ENCODE measurements at places on chromosomes 5 and 9.

DNA sequence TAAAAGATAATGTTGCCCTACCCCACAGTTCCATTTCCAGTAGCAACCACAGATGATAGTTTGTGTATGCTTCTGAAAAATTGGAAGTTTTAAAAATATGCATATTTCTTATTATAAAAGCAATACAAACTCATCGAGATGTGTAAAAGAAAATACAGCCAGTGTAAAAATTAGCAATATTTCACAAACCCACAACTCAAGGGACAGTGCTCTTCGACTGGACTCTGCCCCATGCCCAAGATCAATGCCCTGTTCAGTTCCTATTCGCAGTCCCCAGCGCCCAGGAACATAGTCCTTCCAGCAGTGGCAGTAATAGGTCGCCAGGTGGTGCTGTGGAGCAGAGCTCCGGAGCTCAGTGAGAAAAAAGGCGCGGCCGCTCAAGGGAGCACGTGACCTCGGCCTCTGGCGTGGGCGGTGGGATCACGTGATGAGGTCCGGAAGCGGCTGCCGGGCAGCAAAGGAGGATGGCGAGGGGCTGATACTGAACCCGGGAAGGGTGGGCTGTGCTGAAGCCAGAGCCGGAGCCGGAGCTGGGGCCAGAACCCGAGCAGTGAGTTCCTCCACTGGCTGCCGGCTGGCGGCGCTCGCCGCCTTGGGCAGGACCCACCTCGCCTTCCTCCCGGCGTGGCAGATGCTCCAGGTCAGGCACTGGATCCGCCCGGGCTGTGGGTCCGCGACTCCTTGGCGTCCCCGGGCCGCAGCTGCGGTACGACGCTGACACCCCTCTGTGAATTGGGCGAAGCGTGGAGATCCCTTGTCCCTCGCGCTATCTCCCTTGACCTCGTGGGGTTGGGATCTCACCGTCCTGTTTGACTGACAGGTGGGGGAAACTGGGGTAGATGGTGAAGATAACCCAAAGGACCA is at the start of gene SLC36A1:
Gene SLC36A1 (plus strand): TSS at position 430 of the 864 bp plus-strand sequence. CDS start 11,190 bp downstream, outside the sequence.
- peak; percentile 75 for DNase-seq

GRCh38 chr9:91835632-91836031 is 114.4 kb downstream of the ROR2 start:
- no peak for DNase-seq

DNA sequence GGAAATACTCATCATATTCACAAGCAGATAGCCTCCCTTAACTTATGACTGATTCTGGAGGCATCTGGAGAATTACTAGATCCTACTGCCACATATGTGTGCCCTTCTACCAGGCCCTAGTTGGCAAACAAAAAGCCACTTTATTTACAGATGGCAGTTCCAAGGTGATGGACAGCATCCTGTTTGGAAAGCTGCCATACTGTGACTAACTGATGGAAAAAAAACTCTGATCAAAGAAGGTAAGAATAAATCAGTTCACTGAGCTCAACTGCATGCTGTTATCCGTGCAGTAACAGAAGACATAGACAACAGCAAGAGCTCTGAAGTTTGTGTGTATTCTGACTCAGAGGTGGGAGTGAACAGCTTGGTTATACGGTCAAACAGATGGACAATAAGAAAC is 279.8 kb upstream of the POU5F2 start:
- DNase-seq, result peak; percentile 3

- DNase-seq, result no peak
These were observed 50.1 kb upstream of the ZNF608 start for GRCh38 chr5:124796495-124796894.

GRCh38 chr9:80285326-80285725 is 713.6 kb downstream of the TLE4 start:
- DNase-seq, result no peak

GRCh38 chr9:122366074-122366660 is 4.7 kb upstream of the PTGS1 start:
- DNase-seq, result no peak

DNA sequence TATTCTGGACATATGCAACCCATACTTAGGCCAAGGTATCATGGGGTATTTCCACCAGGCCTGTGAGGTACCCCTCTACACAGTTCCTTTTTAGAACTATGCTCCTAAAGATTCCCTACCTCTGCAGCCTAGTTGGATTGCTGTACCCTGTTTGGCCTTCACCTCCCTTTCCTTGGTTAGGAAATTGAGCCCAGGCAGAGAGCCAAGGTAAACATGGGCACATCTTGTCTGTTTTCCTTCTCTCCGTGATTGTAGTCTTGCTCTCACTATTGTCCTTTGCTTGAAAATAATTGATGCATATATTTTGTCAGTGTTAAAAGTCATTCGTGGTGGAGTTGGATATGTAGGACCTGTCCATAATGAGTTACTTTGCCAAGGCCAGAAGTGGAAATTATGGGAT is 26.7 kb downstream of the BDP1 start:
- no peak for DNase-seq

DNA sequence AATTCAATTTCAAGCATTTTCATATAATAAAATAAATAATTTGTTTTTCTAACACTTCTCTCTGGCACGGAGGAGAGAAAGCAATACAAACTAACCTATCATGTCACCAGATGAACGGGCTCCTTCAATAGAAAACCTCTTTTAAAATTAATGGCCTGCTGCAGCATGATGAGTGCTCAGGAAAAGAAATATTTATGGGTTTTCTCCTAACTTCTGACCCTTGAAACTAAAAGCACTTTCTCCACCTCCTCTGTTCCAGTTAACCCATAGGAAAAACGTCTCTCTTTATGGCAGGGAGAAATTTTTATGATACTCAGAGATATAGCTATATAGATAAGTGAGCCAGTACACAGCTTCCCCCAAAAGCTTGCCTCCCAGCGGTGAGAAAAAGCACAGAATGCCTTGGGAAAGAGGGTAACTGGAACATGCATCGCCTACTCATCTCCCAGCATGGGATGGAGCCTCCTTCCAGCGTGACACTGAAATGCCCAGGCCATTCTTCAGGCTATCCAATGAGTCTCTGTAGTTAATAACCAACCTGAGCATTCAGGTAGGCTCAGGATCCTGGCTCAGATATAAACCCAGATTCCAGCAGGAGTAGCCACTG is 963.0 kb upstream of the DMAC1 start:
- no peak for DNase-seq

DNA sequence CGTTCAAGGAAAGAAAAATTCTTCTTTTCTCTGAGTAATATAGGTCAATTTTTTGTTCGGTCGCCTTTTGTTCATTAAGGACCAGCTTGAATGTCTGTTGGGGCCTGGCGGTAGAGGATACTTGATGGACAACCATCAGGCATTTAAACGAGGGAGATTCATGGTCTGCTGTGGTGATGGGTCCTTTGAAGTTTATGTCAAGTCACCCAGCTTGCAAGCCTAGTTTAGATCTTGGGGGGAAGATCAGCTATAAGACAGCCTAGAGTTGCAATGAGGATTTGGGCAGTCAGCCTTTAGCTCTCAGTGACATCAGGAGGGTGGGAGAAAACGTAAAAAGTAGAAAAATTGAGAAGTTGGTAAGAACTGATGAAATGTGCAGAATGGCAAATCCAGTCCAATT is 80.2 kb upstream of the SPRY4 start:
- DNase-seq, result no peak

- DNase-seq, result no peak
These were observed 109.4 kb downstream of the CCDC192 start for GRCh38 chr5:127812570-127812969.

DNA sequence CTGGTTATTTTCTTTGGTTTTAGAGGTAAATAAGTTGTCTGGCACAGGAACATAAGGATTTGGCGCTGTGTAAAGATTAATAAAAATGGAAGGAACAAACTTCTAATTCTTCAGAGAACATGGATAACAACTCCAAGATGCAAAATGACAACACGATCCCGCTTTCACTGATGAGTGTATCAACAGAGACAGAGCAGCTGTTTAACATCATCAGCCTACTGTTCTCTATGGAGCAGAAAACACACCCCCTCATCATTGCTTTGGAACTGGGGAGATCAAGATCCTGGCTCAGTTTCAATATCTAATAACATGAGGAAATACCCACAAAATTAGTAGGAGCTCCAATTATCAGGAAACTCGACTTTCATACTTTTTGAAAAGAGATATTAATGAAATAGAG is 8.3 kb upstream of the GAS1 start:
- no peak for DNase-seq

GRCh38 chr5:34043099-34043876 is at the start of gene C1QTNF3:
C1QTNF3 (minus strand) TSS chr5:34043213; CDS start chr5:34043125, 88 bp downstream.
- peak; percentile 17 for DNase-seq

DNA sequence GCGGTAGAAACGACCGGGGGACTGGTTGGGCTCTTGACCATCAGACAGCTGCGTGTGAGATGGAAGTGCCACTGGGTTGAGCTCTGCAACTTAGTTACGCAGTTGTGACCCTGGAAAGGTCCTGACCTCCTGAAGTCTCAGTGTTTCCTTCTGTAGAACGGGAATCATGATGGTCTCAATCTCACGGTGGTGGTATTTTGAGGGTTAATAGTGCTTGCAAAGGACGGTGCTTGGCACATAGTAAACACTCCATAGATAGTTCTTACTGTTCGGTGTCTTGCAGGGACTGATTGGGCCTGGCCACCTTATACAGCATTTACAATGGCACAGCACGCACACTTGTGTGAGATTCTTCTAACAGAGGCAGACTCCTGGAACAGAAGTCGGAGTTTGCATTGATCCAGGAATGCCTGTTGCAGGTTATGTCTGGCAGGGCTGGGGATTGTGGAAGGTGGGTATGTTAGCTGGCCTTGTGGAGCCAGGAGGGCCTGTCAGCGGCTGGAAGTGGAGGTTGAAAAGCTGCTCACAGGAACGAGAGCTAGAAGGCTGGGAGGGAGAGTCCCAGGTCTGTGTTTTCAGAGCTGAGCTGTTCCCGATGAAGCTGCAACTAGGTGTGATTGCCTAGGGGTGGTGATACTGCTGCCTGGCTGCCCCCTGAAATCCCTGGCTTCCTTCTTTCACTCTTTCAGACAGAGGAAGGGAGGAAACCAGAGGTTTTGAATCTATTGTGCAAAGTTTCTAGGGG is 962 bp upstream of the TXN start:
- DNase-seq, result no peak

- DNase-seq, result no peak
These were observed 6.8 kb downstream of the SPINK5 start for GRCh38 chr5:148070621-148071020.

DNA sequence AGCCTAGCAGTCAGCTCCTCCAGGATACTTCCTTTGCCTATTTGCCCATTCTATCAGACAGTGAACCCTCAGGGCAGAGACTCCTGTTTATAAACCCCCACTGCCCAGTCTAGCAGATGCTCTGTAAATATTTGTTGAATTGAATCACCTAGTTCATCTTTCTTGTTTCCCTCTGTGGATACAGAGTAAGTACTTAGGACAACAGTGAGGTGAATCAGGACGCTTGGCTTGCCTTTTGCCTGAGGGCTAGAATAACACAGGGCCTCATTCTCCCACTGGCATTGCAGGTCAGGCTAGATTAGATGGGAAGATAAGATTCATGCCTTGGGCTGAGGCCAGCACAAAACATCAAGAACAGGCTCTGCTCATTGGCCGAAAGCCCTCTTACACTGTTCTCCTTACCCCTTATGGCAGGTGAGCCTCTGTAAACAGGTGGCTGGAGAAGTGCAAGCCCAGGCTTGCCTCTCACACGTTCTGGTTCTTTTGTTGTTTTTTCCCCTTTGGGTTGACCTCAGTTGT is 22.2 kb downstream of the TNFSF8 start:
- DNase-seq, result no peak

GRCh38 chr5:76476474-76477038 is 73.5 kb downstream of the IQGAP2 start:
- no peak for DNase-seq

DNA sequence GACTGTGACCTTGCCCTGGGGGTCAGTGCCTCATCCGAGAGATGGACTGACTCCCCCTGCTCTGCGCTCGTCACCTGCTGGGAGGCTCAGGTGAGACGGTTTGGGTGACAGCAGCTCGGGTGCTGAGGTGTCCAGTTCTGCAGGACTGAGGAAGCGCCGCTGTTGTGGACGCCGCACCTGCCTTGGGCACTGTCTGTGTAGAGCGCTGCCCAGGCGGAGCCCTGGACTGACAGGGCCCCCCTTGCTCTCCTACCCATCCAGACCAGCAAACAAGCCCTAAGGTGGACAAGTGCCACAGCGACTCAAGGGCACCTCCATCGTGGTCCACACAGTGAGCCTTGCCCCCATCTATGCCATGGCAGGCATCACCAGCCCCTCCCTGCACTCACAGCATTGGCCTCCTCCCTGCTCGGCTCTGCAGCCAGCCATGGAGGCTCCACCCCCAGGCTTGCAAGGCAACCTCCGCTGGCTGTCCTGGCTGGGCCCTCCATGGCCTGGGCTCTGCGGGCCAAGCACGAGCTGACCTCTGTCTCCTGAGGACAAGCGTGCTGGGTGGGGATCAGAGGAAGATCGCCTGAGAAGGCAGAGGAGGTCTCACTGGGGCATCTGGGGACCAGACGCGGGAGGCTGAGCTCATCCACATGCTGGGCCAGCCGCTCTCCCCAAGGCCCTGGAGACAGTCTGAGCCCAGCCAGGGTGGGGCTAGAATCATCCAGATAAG is 87.1 kb upstream of the COL5A1 start:
- DNase-seq, result no peak

GRCh38 chr5:150570333-150570732 is 62.4 kb downstream of the NDST1 start:
- no peak for DNase-seq

GRCh38 chr5:90642706-90643229 is 84.2 kb downstream of the ADGRV1 start:
- no peak for DNase-seq

DNA sequence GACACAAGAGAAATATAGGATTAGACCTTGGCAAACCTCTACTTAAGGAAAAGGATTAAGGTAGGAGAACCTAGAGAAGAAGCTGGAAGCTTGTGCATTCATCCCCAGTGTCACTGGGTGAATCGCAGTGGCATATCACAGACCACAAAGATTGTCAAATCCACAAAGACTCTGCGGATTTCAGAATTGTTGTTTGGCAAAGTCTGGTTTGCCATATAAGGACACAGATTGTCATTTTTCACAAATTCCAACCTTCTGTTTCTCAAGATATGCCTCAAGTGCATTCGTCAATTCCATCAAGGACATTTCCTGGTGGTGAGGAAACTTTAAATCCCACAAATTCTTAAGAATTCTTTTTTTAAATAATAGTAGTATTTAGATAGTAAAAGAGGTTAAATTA is 395.1 kb upstream of the PAPPA start:
- DNase-seq, result no peak

DNA sequence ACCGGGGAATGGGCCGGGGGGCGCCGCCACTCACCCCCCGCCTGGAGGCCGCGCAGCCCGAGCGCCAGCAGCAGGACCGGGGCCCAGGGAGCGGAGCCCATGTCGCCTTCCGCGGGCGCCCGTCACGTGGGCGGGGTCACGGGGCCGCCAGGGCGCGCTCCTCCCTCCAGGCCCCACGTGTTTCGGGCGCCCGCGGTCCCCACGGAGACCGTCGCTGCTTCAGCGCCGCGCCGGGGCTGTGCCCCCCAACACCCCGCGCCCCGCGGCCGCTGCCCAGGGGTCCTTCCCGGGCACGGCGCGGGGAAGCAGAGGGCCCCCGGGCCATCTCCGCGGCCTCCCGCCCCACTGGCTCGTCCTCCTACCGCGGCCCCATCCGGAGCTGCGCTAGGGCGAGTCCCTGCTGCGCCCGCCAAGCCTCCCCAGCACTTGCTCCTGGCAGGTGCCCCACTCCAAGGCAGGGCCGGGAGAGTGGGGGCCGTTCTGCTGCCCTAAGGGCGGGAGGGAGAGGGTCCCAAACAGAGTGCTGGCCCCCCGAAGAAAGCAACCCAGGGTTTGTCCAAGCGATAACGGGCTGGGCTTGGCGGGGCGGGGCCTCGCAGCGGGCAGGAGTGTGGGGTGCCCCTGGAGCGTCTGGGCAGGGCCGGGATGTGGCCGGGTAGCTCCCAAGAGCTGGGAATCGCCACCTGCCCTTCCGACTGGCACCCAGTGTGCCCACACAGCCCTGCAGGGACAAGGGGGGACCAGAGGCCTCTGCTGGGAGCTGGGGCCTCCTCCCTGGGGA is at the start of gene DPP7:
Gene DPP7 (minus strand): TSS at position 121 of the 781 bp plus-strand sequence. CDS start 20 bp downstream, at position 101.
- DNase-seq, result no peak
